ENCODE measurements at places on chromosomes 2 and 18. TPM values are rescaled to one million over a fixed set of nuclear protein-coding genes. Genes with fewer than 3 reads are reported as not detected.

PLEKHH2 gene
- total RNA-seq = 1.3 TPM

C2orf72 gene
- 0.50 TPM for total RNA-seq

ACMSD gene
- total RNA-seq = 0.33 TPM

SLC5A6 gene
- total RNA-seq = 19.7 TPM

INPP5D gene
- 57.7 TPM for total RNA-seq

GAL3ST2 gene
- not detected for total RNA-seq

CFC1 gene
- not detected for total RNA-seq

PRR30 gene
- not detected for total RNA-seq

WDR43 gene
- total RNA-seq = 122 TPM

GALNT3 gene
- 70.2 TPM for total RNA-seq

COPS9 gene
- total RNA-seq = 40.2 TPM

DNA sequence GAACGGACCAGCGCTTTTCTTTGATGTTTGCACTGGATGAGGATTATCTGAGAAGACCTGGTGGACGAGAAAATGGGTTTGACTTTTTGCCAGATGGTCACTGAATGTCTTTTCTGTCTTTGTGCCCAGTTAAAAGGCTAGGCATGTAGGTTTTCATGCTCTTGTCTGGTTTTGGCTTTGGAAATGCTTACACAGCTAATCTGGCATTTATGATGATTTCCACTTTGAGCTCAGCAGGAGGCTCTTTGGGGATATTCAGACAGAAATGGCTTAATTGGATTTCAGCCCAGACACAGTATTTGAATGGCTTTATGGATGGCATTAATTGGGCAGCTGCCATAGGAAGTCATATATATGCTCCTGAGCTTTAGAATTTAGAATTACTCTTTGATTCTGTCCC, 59.6 kb downstream of the NCK2 start:
- no peak for DNase-seq

DNA sequence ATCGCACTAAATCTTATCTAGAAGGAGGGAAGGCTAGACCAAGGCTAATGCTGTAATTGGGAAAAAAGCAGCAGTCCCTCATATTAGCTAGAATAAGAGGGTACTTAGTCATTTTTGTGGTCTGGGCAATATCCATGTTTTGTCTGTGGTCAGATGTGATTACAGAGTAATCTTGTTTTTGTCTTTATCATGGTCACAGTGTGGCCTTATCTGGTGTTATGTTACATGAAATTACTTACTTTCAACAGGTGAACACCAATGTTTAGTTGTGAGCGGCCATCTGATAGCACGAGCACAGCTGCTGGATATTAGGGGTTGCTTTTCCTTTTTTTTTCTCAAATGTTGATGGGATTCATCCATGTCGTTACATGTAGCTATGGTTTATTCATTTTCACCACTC, 23.7 kb upstream of the PLEKHM3 start:
- DNase-seq = no peak

DNA sequence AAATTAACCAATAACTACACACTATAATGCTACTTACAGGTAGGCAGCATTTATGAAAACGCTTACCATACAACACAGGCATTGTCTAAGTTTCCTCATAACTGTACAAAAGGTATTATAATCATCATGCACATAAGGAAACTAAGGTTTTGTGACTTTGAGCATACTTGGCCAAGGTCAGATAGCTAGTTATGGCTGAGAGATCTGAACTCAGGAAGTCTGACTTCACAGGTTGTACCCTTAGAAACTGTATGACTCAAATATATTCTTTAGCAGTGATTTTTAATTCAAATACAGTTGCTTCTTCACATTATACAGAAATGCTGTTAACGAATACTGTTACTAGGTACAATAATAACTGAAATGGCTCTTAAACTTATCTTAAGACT, 89.3 kb downstream of the TRIP12 start:
- no peak for DNase-seq

- DNase-seq = no peak
These were observed 40.3 kb downstream of the GPR155 start for GRCh38 chr2:174446531-174446930.

GRCh38 chr2:148674063-148675020, 29.8 kb downstream of the EPC2 start:
- DNase-seq = peak; percentile 30

DNA sequence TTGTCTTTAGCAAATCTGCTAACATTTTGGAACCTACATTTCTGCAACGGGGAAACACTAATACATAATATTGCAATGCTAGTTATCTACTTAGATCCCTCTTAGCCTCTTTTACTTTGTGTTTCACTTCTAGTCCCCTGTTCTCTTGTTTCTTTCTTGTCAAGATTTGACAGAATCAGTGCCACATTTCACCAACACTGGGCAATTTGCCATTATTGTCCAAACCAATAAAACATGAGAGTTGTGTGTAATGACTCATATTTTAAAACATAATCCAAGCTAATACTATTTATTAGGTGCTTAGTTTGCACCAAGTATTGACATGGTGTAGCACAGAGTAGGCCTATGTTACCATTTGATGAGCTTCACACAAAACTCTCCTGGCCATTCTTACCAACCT, 33.7 kb upstream of the ACVR1C start:
- peak; percentile 35 for DNase-seq

DNA sequence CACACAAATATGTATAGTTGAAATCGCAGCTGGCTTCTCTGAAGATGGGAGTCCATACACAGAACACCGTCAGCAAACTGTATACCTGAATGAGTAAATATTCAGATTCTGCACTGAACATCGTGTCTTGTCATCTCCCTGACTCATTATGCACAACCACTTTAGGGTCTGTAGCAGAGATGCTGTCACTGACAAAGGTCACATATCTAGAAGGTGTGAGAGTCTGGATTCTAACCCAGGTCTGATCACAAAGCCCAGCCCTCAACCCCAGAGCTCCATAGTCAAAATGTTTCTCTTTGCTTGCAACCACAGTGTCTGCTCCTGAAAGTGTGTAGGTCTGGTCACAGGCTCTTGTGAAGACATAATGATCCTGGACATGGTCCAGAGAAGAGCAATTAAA, 78.3 kb upstream of the PAX8 start:
- DNase-seq = no peak

- DNase-seq = no peak
These were observed 7.8 kb downstream of the AGBL5 start for GRCh38 chr2:27059141-27059820.

GRCh38 chr2:104430359-104430740, 423.6 kb upstream of the POU3F3 start:
- no peak for DNase-seq

GRCh38 chr2:160405077-160405867, 88.3 kb downstream of the RBMS1 start:
- DNase-seq = no peak

- peak; percentile 32 for DNase-seq
These were observed 596.4 kb downstream of the NYAP2 start for GRCh38 chr2:225995796-225996461.

DNA sequence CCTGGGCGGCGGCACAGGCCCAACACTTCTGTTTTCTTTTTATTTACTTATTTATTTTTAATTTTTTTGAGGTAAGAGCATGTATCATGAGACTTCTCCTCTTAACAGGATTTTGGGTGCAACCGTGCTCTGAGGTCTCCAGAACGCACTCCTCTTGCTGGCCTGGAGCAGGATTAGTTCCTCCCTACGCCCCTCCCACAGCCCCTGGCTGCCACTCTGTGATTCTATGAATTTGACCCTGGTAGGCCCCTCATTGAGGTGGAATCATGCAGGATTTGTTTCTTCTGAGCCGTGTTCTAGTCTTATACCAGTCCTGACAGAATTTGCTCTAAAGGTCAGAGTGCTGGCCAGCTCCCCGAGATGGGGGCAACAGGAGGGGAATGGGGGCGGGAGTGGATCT, 106.5 kb upstream of the HS6ST1 start:
- DNase-seq = no peak

- DNase-seq = peak; percentile 75
These were observed 972 bp upstream of the DLX2 start for GRCh38 chr2:172103471-172104272.

- DNase-seq = no peak
These were observed 402.1 kb downstream of the ZNF521 start for GRCh38 chr18:24949908-24950307.

GRCh38 chr2:70340761-70341476, 39.1 kb upstream of the FAM136A start:
- peak; percentile 57 for DNase-seq

DNA sequence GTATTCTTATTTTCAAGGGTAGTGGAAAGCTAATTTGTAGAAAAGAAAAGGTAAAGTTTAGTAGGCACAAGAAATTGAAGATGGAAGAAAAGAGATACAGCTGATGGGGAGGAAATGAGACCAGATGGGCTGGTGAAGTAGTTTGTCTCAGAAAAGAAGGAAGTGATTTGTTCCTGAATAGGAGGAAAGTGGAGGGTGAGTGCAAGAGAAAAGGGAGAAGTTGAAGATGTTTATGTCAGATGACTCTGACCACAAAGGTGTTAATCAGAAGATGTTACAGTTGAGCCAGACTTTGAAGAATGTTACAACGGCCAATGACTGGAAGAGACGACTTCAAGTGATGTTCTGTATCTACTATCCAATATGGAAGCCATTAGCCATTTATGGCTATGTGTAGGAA, 21.2 kb downstream of the ZSCAN30 start:
- DNase-seq = no peak

- no peak for DNase-seq
These were observed 4.3 kb downstream of the LMAN1 start for GRCh38 chr18:59354731-59355130.

- DNase-seq = no peak
These were observed 494.8 kb upstream of the KLHL29 start for GRCh38 chr2:22890132-22890531.

GRCh38 chr18:24695168-24695567, 234.7 kb downstream of the HRH4 start:
- no peak for DNase-seq

DNA sequence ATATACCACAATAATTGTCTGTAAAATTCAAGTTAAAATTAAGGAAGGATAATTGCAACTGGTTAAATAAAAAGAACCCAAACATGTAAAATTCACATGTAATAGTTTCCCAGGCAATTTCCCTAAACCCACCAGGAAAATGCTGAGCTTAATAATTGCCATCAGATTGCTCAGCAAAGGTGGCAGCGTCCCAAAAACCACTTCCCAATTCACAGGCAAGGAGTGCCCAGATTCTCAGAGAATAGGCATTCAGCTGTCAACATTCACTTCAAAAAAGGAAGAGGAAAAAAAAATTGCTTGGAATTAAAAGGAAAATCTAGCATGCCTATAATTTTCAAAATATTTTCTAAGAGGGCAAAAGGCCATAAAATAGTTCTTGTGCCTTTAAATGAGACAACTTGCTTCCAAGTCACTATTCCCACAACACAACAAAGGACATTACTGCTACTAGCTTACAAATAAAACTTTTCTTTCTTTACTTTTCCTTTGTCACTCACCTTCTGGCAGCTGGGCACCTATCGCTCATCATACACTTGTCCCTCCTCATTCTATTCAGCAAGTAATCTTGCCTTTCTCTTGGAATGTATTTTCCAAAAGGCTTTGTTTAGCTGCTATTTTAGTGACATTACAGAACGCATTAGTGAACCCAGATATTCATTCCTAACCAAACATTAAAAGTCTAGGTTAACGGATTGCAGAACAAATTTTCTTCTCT, 15.2 kb downstream of the SRBD1 start:
- peak; percentile 42 for DNase-seq

DNA sequence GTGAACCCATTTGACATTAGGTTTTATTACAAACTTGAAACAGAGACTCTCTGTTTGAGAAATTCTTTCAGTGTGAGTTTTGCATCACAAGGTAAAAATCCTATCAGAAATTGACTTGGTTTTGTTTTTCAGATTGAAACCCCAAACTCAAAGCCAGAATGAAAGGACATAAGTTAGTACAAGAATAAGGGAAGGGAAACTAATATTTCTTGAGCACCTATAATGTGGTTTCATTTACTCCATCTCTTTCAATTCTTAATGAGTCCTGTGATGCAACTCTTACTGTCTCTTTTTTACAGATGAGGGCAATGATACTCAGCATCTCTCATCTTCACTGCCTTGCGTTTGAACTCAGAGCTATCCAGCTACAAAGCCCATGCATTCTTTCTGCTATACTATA, 210.0 kb upstream of the SIX3 start:
- DNase-seq = no peak

- DNase-seq = no peak
These were observed 148.3 kb upstream of the SRD5A2 start for GRCh38 chr2:31729065-31729439.

DNA sequence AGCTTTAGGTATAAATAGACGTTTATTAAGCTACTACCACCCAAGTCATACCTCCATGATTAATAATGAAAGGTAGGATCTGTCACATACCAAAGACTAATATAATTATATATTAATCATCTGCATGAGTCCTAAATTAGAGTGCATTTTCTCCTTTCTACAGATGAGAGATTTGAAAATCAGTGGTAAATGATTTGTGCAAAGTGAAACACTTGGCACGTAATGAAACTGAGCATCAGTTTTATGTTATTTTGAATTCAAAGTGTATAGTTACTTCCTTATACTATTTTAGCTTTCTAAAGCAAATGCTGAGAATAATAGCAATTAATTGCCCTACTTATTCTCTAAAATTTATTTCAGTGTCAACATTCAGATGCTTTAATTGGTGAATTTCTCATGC, 615.3 kb downstream of the TRIB2 start:
- no peak for DNase-seq

Data from mammary epithelial cell (primary cell).